WTC11 (cell line): ENCODE measurements at places on chromosomes 7 and 10.

- DNase-seq: no peak
Measured at GRCh38 chr7:49030221-49030620, 105.9 kb downstream of the CDC14C start.

DNA sequence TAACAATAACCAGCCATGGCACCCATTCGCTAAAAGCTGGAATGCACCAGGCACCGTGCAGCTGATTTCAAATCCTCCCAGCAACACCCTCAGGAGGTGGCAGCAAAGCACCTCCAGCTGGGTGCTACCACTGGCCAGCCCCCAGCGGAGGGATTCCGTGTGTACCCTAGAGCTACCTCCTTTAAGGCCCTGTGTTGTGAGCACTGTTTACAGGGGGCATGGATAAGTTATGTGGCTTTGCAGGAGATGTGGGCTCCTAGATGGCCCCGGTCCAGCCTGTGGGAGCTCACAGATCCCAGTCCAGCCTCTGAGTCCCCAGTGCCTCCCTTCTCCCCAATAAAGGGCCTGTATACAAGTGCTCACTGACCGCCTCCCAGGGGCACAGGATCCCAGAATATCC is 27.1 kb downstream of the TNRC18 start:
- DNase-seq: no peak

DNA sequence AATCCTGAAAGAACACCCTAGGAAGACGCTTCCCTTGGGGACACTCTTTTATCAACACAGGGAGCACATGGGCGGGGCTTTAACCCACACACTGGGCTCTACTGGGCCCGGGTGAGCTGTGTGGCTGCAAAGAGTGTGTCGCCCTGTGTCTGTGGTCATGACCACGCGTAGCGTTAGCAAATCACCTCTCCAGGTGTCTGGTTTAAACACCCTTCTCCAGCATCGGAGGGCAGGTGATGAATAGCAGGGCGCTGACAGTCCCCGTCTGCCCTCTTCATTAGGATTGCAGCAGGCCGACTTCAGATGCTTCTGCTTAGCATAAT is 127.7 kb downstream of the ADARB2 start:
- DNase-seq: no peak

GRCh38 chr7:123966936-123967335 is 41.9 kb downstream of the SPAM1 start:
- no peak for DNase-seq

- DNase-seq: no peak
Measured at GRCh38 chr7:86914551-86914950, 144.9 kb downstream of the ELAPOR2 start.

- DNase-seq: no peak
Measured at GRCh38 chr10:88944813-88945212, 7.8 kb downstream of the ACTA2 start.

- DNase-seq: no peak
Measured at GRCh38 chr7:115941703-115942268, 88.8 kb downstream of the TFEC start.

DNA sequence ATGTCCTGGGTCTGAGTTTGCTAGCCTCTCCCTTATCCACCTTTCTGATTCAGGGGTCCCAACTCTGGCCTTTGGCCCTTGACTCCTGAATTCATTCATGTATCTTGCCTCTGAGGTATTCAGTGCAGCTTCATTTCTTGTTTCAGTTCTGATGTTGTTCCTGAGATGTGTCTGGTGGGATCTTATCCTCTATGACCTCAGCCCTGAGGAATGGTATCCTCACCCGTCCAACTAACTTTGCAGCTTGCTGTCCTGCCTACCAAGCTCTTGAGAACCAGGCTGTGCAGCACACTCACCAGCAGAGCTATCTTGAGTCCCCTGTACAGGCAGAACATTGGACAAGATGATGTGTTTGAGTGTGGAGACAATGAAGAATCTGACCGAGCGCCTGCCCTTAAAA is 13.8 kb downstream of the SUFU start:
- no peak for DNase-seq

GRCh38 chr10:99412099-99412498 is 18.3 kb downstream of the GOT1 start:
- no peak for DNase-seq

DNA sequence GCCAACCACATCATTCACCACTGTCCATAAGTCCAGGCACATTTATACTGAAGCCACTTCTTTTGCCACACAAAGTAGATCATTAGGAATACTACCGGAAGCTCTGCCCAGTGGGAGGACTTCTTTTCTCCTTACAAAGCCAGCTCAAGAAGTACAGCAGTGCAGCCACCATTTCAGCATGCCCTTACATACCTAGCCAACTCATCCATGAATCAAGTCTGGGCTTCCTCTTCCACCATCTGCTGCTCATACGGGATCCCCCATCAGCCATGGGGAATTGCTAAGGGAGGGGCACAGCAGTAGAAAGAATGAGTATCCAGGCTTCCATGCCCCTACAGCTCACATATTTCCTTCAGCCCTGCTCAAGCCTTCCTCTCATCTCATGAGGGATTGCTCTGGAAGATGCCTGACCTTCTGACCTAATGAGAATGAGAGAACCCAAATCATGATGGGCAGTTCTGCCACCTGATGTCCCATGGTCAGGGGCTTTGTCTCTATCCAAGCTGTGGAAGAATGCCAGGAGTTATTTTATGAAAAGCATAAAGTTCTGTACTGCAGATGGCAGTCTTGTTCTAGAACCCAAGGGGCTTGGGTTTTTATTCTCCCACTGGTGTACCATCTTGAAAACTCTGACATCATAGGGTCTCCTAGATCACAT is 39.5 kb downstream of the ACSM6 start:
- DNase-seq: no peak

- DNase-seq: no peak
Measured at GRCh38 chr7:95547361-95548348, 48.7 kb downstream of the PDK4 start.

GRCh38 chr10:1217661-1218060 is 161.5 kb downstream of the WDR37 start:
- DNase-seq: no peak

DNA sequence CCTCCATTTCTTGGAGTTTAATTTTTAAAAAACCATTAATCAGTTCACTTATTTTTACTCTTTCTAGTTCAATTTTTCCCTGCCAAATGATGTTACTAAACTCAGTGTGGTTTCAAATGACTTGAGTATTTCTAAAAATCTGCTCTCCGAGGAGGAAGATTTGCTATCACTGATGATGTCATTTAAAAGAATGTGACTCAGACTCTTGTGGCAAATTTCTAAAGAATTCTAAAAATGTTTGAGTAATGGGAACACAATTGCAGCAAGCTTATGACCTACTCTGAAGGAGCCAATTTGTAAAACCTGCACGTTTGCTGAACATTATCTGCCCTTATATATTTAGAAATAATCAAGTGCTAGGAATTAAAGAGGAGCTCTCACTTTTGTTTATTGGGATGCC is 88.6 kb downstream of the SPAG6 start:
- no peak for DNase-seq

DNA sequence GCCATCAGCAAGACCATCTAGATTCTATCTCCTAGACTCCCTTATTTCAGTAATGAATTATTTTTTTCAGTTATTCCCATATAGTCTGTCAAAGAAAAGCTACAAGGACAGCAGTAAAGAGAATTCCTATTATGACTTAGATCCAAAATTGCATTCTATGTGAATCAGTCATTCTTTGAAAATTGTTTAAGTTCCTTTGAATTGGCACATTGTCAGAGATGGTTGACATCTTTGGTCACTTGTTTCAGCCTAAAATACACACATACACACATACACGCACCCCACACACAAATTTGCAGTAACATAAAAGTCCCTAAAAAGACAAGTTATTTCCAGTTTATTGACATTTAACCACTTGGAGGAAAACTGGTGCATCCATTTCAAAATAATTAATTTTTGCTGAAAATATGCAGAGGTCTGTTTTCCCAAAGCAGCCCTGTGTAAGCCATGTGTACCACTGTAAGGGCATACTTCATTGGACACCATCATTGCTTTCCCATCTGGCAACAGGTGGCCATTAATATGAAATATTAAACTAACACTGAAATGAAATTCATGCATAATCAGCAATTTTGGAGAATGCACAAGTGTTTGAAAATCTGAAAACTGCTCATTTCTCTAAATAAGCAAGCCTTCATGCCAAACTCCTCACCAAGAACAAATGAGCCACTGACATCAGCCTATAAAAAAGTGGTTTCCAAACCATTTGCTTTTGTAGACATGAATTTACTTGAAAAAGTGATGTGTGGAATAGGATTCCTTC is 121.7 kb upstream of the COL1A2 start:
- DNase-seq: no peak

DNA sequence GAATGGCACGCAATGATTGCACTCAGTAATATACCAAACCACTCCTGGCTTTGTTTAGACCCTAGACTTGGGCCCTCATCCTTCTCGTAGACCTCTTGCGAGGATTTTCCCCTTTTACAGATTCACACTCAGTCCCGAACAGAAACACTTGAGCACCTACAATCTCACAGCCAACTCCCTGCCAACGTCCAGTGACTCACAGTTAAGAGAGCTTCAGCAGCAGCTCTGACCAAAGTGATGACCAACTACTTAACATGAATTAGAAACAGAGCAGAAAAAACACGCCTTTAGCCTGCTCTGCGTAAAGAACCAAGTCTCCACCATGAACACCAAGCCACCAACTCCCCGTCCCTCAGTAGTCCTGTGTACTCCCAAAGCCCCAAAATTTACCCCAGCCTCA is 2.2 kb downstream of the DNAJC30 start:
- no peak for DNase-seq

DNA sequence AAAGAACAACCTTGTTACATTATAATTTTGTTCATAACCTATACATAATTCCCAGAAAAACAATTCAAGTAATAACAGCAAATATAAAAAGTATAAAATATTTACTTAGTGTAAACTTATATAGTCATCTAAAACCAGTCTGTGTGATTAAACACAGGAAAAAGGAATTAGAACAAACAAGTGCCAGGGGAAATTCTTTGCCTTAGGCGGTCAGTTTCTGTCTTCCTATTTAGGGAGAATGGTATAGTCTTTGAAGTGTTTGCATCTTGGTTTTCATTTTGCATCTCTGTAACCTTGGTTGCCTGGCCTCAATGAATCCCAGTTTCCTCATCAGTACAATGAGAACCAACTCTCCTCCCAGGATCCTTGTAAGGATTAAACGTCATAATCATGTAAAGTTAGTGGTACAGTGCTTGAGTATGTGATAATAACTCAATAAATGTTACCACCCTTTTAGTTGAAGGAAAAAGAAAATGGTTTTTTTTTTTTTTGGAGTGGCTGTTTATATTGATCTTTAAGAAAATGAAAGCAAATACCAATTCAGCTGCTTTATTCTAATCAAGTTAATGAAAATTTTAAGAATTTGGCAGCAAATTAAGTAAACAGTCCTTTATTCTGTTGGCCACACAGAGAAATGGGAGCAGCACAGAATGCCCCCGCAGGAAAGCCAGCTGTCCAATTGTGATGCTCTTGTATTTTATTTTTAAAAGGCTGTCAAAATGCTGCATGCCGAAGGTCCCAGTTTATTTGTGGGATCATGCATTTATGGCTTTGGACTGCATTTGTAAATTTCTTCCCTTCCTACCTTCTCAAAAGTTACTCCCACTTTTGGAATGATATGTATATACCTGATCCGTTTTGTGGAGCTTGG is 61.8 kb downstream of the SHH start:
- no peak for DNase-seq

- no peak for DNase-seq
Measured at GRCh38 chr7:146423446-146423845, 306.8 kb downstream of the CNTNAP2 start.

DNA sequence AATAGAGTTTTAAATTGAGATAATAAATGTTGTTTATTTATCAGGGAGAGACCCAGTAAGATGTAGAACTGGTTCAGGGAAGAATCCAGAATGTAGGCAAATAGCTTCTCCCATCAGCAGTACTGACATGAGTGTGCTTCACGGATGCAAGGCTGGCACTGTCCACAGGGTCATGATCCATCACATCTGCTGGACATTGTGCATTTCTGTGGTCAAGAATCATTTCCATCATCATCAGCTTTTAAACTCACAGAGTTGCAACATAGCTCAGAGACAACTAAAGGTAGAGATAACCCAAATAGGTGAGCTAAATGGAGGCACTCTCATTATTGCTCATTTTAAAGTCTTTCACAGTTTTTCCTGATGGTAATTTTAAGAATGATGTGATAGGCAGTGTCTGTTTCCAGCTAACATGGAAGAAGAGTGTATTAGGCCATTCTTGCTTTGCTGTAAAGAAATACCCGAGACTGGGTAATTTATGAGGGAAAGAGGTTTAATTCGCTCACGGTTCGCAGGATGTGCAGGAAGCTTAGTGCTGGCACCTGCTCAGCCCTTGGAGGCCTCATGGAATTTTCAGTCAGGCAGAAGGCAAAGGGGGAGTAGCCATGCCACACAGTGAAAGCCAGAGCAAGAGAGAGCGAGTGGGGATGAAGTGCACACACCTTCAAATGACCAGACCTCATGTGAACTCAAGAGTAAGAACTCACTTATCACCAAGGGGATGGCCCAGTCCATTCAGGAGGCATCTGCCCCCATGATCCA is 80.8 kb downstream of the INPP5A start:
- DNase-seq: no peak
